Activated CD4-positive, alpha-beta T cell treated with anti-CD3 and anti-CD28 coated beads, Interleukin-2, Interleukin-4, amounts not matched to agents 100 ng/mL and 50 ng/mL, durations not matched to agents 16 hours and 8 hours (primary cell): ENCODE measurements at places on chromosomes 2 and 18.
A peak's percentile ranks its signal among the peaks of the same experiment; 100 is the strongest.

GRCh38 chr2:109032229-109032820, 43.3 kb upstream of the EDAR start:
- no peak for DNase-seq

DNA sequence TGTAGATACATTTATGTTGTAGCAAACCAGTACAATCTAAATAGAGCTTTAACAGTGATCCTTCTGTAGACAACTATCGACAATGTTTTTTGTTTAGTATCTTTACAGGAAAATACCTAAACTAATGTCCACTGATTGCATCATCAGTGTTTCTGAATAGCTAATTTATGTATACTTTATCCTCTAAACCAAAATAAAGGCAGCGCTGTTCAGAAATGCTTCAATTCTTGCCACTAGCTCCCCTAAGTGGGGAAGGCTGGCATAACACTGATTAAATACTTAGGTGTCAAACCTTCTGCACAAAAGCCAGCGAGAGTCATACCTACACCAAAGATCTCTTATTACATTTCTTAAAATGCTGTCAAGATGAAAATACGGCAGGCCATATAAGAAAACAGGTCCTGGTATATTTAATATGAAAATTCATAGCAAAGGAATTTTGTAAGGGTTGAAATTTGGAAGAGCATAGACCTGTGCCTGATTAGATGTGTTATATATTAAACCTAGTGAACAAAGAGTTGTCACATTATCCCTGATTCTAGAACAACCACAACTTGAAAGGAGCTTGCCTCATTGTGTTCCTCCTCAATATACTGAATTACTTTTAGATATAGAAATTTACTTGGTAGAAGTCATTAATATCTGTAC, 1693.4 kb upstream of the SLC39A10 start:
- peak; percentile 24 for DNase-seq

GRCh38 chr2:105708697-105709096, 36.0 kb upstream of the NCK2 start:
- DNase-seq = no peak

GRCh38 chr18:49861659-49862058, 48.3 kb upstream of the ACAA2 start:
- peak; percentile 7 for DNase-seq

DNA sequence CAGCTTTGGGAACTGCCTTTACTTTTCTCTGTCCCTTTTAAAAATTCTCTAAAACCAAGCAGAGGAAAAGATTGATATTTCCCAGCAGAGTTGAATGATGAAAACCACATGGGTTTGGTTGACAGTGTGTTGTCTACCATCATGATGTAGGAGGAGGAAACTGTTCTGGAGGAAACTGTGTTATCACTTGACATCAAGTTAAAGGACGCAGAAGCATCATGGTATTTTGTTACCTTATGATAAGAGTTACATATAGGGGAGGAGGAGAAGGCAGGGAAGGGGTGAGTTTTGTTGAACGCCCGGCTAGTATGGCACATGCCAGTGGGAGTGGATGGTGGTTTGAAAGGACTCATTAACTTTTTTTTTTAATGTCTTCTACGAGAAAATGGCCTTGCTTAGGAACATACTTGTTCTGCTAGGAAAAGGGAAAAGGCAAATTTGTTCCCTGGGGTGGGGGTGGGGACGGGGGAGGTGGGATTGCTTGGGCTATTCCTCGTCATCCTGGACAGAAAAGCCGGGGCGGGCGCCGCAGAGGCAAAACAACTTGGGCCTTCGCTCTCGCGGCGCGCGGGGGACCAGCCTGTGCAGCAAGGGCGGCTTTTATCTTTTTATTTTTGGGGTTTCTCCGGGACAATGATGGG, 766 bp downstream of the TMEM17 start:
- no peak for DNase-seq

GRCh38 chr18:28606686-28607085, 429.8 kb upstream of the CDH2 start:
- DNase-seq = no peak

DNA sequence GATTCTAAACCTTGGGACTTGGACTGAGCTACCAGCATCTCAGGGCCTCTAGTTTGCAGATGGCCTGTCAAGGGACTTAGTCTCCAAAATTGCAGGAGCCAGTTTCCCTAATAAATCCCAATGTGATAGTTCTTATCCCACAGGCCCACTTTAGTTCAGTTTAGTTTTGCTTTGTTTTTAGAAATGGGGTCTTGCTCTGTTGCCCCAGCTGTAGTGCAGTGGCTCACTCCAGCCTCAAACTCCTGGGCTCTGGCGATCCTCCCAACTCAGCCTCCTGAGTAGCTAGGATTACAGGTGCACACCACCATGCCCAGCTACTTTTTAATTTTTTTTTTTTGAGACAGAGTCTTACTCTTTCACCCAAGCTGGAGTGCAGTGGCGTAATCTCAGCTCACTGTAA, 2.6 kb upstream of the SF3B1 start:
- no peak for DNase-seq

GRCh38 chr18:8357320-8357719, 251.9 kb upstream of the RAB12 start:
- DNase-seq = no peak

GRCh38 chr2:197547163-197547900, 31.5 kb downstream of the MOB4 start:
- no peak for DNase-seq

GRCh38 chr2:181891966-181892798, 652 bp downstream of the ITPRID2 start:
- peak; percentile 60 for DNase-seq

DNA sequence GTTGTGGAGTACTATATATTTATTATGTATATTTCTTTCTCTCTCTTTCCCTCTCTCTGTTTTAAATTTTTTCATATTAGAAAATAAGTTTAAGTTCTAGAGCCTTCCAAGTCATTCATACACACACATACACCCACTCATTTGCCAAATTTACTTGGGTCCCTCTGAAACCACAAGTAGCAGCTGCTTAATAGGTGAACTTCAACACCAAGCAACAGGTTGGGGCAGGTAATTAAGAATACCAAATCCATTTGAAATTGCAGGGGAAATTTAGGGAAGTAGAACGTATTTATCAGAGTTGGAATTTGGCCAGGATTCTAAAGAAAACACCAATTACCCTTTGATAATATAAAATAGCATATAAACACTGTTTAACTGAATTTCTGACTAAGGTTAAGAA, 75.0 kb upstream of the RBBP8 start:
- no peak for DNase-seq

DNA sequence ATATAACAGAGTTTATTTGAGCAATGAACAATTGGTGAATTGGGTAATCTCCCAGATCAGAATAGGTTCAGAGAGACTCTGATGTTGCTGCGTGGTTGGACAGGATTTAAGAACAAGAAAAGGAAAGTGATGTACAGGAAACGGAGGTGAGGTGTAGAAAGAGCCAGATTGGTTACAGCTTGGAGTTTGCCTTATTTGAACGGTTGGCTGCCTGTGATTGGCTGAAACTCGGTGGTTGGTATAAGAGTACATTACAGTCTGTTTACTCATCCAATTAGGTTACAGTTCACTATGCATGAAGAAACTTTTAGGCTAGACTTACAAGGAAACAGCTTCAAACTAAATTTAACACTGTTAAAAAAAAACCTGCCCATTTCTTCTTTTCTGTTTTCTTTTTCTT, 68.0 kb upstream of the CABLES1 start:
- DNase-seq = peak; percentile 11

DNA sequence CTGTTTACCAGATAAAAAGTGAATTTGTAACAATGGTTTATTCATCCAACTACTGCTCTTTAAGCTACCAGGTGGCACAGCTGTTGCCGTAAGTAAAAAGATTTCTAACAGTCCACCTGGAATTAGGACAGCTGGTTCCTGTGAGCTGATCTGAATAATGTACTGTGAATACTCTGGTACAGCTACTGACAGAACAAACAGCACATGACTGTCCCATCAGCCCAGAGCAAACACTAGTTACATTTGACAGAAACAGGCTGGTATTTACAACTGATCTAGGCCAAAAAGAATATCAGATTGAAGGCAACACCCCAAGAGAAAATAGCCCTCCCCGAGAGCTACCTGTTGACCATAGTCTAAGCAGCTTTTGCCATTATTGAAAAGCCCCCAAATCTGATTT, 840.4 kb downstream of the CPS1 start:
- DNase-seq = no peak

- no peak for DNase-seq
Measured at GRCh38 chr18:57518533-57518932, 68.0 kb downstream of the FECH start.

- DNase-seq = no peak
Measured at GRCh38 chr18:45251236-45251635, 364.0 kb upstream of the SLC14A2 start.

GRCh38 chr2:240494194-240494793, 58.8 kb downstream of the GPC1 start:
- DNase-seq = no peak

DNA sequence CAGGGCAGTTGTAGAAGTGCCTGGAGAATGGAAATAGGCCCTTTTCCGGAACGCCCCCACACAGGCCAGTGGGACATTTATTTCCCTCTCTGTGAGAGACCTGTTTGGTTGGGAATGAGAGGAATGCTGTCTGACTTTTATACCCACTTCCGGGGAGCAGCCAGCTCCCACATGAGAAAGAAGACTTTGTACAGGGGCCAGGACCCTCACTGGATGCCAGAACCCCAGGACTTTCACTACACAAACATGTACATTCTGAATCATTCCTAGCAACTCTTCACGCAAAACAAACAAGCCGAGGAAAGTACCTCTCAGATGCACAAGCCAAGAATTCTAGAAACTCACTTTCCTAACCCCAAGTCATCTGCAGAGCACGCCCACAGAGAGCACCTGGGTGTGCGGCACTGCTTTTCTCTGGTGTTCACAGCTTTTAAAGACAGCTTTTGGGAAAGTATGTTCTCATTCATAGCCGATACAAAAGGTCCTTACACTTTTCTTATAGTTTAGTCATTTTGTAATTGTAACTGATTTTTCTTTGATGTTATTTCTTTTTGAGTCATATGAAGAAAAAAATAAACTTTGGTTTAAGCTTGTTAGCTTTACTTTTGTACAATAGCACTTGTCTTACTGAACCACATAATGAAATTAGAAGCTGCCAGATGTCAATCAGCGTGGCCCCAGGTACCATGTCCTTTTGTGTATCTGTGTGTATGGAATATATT, 856.1 kb upstream of the ID2 start:
- DNase-seq = peak; percentile 89

DNA sequence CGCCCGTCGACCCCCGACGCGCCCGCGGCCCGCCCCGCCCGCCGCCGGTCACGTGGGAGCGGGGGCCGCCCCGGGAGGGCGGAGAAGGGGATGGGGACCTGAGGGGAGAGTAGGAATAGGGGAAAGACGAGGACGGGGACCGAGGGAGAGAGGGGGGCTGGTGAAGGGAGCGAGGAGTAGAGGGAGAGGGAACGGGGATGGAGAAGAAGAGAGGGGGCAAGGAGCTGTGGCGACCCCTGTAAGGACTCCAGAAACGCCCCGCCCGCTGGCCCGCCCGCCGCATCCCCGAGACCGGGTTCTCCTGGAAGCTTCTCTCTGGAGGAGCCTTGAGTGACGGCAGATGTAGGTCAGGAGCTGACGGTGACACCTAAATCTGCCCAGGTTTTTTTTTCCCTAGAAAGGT, 615 bp downstream of the ADNP2 start:
- DNase-seq = peak; percentile 19

GRCh38 chr2:236546561-236547002, 23.0 kb upstream of the ACKR3 start:
- peak; percentile 59 for DNase-seq

DNA sequence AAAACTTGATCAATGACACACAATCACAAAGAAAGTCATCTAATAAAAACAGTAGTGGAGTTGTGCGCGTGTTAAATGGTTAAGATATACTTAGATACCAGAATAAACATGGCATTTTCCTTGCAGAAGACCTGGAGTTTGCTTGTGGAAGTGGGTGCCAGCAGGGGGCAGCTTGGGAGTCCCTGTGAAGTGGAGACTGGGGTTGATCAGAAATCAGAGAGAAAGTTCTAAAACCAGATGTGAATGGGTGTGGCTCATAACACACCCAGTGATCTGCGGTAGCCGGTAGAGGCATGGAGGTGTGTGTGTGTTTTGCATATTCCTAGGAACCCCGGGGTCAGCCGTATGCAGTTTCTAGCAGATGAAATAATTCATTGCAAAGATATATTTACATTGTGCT, 300.1 kb upstream of the TRIB2 start:
- DNase-seq = peak; percentile 46

GRCh38 chr2:216320852-216321251, 51.4 kb downstream of the MARCHF4 start:
- DNase-seq = no peak

GRCh38 chr2:190361572-190361971, 18.2 kb downstream of the INPP1 start:
- DNase-seq = no peak

- DNase-seq = no peak
Measured at GRCh38 chr2:70895249-70895648, 40.5 kb upstream of the ATP6V1B1 start.

- no peak for DNase-seq
Measured at GRCh38 chr2:240734756-240735155, 43.1 kb downstream of the AQP12A start.
